Kidney capillary endothelial cell (primary cell): ENCODE measurements at places on chromosomes 11 and 22.

- DNase-seq: no peak
These were observed 44.7 kb upstream of the SLN start for GRCh38 chr11:107756553-107756952.

- no peak for DNase-seq
These were observed 20.8 kb downstream of the MYBPC3 start for GRCh38 chr11:47331454-47332302.

- no peak for DNase-seq
These were observed 24.6 kb downstream of the MMP27 start for GRCh38 chr11:102680945-102681344.

DNA sequence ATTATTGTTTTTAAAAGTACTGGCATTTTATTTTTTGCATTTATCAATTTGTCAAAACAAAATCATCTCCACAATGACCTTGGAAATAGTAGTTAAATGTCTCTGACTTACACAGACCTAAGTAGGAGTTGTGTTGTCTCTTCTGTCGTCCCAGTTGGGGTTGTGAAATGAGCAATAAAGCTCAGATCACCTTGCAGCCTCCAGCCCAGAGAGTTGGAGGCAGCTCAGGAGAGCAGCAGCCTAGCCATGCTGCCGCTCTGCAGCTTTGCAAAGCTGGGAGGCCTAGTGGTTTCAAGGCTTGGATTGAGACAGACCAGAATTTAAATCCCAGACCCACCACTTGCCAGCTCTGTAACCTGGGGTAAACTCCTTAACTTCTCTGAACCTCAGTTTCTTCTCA, 65.2 kb upstream of the CRYBB3 start:
- DNase-seq: no peak

- no peak for DNase-seq
These were observed 3.1 kb downstream of the TOMM22 start for GRCh38 chr22:38684895-38685294.

DNA sequence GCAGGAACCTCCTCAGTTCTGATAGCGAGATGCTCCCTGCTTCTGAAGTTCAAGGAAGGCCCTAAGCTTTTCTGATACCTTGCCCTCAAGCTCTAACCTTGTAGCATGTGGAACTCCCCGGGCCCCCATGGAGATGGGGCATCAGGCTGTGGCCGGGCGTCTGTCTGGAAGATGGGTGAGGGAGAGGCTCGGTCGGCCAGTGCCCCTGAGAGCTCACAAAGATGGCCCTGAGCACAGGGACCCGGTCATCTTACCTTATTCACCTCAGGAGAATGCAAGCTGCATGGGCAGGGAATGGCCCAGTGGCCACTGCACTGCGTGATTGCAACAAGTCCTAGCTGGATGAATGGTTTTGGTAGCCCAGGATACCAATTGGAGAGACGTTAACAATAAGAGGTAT, 830.3 kb downstream of the TBC1D22A start:
- DNase-seq: no peak

DNA sequence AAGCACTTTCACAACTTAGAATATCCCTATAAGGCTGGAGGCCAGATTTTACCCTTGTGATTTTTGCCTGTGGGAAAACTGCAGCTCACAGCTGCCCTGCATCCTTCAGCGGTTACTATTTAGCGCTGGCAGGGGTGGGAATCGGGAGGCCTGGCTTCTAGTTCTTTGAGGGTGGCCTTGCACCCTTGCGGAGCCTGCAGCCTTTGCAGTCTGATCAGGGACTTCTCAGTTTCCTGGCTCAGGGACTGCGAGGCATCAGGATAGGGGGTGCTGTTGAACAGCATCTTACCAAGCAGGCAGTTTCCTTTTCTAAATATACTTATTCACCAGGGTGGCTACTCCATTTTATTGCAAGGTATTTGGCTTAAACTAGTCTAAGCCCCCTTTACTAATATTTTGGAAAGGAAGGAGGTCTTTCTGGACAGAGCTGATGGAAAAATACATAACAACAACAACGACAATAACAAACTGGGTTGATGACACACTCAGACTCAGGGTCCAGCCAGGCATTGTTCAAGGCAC, 2.9 kb upstream of the APOA1 start:
- DNase-seq: no peak

GRCh38 chr11:19419808-19420207, 179.1 kb upstream of the E2F8 start:
- DNase-seq: no peak

DNA sequence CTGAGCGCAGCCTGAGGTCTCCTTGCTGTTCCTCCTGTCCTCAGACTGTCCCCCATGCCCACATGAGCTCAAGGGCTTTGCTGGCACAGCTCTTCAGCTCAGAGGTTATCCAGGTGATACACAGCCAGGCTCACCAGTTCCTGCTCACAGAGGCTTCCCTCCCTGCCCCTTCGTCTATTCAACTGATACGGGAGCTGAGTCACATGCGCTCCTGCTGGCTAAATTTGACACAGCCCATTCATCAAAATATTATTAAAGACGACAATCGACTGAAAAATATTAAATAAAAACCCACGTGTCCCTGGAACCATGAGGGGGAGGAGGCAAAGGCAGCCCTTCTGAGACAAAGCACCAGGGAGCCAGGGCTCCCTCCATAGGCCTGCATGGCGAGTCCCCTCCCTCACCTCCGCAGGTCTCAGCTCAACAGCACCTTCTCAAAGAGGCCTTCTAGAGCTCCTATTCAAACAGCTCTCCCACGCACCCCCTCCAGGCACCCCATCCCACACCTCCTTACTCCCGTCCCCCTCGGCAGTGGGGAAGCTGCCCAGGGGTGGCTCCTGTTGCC, 40.5 kb downstream of the DUSP8 start:
- no peak for DNase-seq

- DNase-seq: no peak
These were observed 50.1 kb upstream of the DKK3 start for GRCh38 chr11:12058425-12059115.

DNA sequence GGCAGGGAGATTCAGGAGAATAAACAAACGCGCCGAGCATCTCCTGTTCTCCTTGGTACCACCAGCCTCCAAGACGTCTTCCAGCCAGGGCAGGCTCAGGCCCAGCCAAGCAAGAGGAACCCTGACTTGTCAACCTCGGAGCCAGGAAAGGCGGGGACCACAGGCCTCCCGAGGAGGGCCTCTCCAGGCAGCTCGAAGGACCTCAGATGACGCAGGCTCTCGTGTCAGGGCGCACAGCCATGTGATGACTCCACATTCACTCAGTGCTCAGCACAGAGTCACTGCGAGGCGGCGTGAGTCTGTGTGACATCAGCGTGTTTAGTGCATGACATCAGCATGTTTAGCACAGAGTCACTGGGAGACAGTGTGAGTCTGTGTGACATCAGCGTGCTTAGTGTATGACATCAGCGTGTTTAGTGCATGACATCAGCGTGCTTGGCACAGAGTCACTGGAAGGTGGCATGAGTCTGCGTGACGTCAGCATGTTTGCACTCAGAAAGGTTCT, 241.4 kb downstream of the BRD1 start:
- no peak for DNase-seq

- DNase-seq: no peak
These were observed 532 bp upstream of the VSIG2 start for GRCh38 chr11:124752471-124753102.

GRCh38 chr11:62245271-62245753, 3.3 kb downstream of the SCGB1D2 start:
- DNase-seq: peak; percentile 35

DNA sequence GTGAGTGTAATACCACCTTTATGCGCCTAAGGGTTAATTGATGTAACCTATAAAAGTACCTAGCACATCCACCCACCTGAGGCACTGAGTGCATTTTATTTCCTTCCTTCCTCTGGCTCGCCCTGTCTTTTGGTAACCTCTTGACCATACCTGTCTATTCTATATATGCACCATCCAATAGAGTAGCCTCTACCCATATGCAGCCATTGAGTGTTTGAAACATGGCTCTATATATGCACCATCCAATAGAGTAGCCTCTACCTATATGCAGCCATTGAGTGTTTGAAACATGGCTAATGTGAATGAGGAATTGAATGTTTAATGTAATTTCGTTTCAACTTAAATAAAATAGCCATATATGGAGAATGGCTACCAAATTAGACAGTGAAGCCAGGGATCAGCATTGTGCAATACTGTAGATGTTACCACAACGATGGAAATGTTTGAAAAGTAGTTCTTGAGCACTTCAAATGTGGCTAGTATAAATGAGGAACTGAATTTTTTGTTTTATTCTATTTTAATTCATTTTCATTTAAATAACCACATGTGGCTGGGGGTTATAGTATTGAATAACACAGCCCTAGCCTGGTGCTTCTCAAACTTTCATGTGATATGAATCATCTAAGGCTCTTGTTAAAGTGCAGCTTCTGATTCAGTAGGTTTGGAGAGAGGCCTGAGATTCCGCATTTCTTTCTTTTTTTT, 33.8 kb downstream of the SLC35F2 start:
- DNase-seq: no peak

DNA sequence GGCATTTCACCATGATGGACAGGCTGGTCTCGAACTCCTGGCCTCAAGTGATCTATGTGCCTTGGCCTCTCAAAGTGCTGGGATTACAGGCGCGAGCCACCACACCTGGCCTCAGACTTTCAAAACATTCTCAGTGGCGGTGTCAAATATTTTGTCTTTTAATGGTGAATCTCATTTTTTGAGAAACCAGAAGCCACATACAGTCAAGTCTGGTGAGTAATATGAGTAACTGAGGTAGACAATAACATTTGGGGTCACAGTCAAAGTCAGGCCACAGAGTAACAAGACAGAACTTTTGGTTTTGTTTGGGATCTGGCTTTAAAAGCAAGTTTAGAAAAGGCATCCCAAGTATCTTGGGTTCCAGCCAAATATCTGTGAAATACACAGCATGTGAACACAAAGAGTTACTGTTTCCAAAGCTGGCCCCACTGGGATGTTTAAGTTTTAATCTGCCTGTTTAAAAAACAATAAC, 5.6 kb upstream of the TMA7B start:
- DNase-seq: no peak

DNA sequence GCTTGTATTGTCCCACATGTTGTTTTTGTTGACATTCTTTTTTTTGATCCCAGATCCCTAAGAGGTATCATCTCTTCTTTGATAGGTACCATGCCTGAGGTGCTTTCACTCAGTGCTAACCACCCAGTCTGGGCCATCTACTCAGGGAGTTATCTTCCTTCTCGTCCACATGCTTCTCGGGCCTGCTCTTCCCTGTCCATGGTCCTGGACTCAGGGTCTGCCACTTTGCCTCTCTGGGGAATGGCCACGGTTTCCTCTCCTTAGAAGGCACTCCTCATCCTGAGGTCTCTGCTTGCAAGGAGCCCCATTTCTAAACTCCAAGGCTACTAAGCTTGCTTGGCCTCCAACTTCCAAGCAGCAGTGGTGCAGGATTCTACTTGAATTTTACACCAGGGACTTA, 227.0 kb upstream of the NCAM1 start:
- DNase-seq: peak; percentile 10

DNA sequence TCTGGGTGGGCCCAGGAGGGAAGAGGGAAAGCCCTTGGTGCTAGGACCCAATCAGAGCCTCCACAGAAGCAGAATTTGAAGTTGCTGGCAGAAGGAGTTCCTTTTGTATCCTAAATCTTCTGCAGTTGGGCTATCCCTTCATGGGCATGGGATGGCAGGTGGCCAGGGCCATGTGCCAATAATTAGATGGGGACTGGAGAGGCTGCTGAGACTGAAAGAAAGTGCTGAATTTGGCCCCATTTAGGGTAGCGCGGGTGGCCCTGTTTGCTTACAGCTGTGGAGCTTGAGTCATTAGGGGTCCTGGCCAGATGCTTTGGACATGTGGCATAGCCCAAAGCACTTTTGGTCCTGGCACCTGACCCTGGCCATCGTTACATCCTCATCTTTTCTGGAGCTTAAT, 27.1 kb downstream of the PARVA start:
- no peak for DNase-seq

GRCh38 chr11:40763046-40763445, 696.4 kb downstream of the LRRC4C start:
- DNase-seq: no peak

DNA sequence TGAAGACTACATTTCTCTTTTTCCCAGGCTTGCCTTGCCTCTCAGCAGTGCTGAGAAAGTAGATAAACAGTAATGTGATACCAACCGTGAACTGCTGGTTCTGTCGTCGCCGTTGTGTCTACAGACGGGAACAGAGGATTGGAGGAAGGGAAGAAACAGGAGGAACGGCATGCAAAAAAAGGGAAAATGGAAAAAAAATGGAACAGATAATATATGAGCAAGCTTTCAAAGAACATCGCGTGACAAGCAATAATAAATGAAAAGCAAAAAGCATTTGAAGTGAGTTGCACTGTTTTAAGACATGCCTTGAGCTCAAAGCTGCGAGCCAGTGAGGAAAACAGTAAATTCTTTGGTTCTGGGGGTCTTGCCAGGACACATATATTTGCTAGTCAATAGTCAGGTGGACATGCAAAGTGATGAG, 305.9 kb downstream of the CADM1 start:
- DNase-seq: no peak

DNA sequence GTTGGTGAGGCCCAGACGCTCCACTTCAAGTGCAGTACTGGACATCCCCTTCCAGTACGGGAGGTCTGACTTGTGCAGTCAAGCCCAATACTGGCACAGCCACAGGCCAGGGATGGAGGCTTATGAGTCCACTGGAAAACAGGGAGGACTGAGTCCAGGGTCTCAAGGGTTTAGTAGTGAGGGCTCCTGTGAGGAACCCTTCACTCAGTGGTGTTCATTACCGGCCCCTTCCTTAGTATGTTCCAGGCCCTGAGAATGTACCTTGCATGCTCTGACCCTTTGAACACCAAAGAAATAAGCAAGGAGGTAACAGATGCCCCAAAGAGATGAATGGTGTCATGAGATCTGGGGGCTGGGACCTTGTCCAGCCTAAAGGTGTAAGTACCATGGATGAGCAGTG, 11.8 kb downstream of the PRAME start:
- no peak for DNase-seq

DNA sequence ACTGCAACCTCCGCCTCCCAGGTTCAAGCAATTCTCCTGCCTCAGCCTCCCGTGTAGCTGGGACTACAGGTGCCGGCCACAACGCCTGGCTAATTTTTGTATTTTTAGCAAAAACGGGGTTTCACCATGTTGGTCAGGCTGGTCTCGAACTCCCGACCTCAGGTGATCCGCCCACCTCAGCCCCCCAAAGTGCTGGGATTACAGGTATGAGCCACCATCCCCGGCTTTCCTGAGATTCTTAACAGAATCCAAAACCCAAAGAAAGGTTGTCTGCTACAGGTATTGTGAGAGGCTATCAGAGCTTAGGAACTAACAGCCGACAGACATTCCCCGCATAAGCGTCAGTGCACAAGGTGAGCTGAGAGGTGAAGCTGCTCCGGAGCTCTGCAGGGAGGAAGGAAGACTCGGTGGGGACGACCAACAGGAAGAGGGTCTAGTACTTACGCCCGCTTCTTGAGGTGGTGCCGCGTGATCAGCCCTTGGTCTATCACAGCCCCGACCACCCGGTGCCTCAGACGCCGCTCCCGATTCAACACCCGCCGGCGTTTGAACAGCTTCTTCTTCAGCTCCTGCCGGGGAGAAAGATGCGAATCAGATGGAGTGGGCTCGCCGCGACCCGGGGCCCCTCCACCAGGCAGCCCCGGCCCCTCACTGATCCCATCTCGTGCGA, 470 bp downstream of the C11orf98 start:
- no peak for DNase-seq

GRCh38 chr11:78499971-78500370, 74.7 kb downstream of the NARS2 start:
- peak; percentile 13 for DNase-seq
